ENCODE measurements at places on chromosomes 3 and 15.

GRCh38 chr3:32709346-32709745 is 24.4 kb downstream of the CNOT10 start:
- DNase-seq = no peak

- no peak for DNase-seq
Observed at GRCh38 chr15:78668987-78669386, 28.0 kb upstream of the CHRNB4 start.

- DNase-seq = no peak
Observed at GRCh38 chr3:146640361-146640760, 35.2 kb upstream of the PLSCR5 start.

DNA sequence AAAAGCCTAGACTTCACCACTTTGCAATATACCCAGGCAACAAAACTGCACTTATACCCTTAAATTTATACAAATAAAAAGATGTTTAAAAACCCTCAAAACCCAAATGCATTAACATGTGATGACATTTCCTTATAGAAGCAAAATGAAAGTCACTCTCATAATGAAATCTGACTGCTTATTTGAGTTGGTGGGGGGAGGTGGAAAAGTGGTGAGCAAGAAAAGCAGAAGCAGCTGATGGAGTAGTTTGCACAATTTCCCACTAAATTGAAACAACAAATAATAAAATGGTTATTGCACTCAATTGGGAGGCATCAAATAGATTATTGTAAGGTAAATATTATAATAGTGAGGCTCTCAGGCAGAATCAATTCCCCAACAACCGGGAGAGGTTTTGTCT is 54.0 kb upstream of the GADL1 start:
- DNase-seq = no peak

DNA sequence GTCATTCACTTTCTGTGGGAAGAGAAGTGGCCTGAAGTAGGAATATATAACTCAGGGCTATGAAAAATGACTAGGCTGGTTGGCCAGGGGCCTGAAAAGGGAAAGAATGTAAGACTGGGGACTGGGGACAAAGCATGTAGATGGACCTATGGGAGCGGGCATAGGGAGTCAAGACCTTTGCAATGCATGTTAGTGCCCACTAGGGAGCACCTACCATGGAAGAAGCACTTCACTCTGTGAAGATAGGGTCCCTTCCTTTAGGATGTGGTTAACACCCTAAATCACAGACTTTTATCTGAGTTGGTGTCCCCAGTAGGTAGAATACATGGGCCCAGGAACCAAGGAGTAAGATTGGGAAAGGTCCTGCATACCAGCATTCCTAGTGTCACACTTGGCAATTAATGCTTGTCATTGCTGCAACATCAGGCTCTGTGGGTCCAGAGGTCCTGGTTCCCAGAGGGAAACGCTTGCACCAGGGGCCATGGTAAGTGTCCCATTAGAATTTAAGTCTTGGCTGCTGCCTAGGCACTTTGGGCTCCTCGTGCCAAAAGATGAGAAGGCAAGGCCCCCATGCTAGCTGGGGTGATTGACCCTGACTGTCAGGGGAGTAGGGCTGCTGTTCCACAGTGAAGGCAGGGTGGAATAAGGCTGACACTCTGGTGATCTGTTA is 79.6 kb downstream of the CRYGS start:
- no peak for DNase-seq

GRCh38 chr3:8191406-8191805 is 310.2 kb upstream of the LMCD1 start:
- DNase-seq = no peak

DNA sequence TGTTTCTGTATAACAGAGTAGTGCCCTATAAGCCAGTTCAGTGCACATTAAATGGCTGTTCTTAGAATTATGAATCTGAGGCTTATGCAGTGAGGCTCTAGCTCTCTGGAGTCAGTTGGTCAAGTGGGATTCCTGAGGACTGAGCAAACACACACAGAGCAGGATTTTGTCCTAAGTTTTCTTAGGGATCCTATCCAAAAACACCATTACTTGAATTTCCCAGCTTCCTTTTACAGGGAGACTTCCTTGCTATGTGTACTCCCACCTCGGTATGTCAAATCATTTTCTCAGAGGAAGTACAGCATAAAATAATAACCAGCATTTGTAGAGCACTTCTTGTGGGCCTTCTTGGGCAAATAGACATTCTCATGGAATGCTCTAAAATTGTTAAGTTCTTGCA is 63.1 kb upstream of the GOLGA6B start:
- DNase-seq = no peak

DNA sequence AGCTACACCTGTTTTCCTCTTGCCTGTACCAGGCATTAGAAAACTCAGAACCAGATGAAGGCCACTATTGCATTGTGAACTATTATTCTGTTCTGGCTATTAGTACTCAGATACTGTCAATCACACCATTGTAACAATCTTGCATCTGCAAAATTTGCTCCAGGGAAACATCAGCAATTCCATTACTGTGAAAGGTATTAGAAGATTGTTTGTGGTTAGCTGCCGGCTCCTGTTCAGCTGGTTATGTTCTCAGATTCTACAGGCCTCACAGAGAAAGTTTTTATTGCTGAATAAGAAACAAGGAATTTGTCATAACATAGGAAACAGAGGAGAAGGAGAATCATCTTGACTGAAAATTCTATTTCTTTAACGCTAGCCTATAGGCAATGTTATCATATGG is 179.9 kb downstream of the PLOD2 start:
- DNase-seq = no peak

- DNase-seq = no peak
Observed at GRCh38 chr15:101288905-101289513, 6.0 kb downstream of the SNRPA1 start.

- no peak for DNase-seq
Observed at GRCh38 chr15:63497642-63498467, 6.5 kb upstream of the USP3 start.

DNA sequence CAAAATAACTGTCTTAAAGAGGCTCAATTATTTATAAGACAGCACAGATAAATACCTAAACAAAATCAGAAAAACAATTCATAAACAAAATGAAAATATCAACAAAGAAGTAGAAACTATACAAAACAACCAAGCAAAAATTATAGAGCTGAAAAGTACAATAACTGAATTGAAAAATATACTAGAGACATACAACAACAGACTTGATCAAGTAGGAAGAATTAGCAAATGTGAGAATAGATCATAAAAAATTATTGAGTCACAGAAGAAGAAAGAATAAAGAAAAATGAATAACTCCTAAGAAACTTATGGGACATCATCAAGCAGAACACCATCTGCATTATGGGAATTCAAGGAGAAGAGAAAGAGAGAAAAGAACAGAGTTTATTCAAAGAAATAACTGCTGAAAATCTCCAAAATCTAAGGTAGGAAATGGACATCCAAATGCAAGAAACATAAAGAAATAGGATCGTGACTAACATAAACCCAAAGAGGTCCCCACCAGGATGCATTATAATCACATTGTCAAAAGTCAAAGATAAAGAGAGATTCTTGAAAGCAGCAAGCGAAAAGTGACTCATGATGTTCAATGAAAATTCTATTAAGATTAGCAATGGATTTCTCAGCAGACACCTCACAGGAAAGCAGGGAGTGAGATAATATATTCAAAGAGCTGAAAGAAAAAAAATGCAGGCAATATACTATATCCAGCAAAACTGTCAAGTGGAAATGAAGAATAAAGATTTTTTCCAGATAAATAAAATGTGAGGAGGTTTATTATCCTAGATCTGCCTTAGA is 85.9 kb downstream of the DCLK3 start:
- no peak for DNase-seq

- DNase-seq = no peak
Observed at GRCh38 chr15:39086641-39087040, 494.2 kb upstream of the THBS1 start.

GRCh38 chr15:53753813-53754212 is 5.7 kb downstream of the WDR72 start:
- no peak for DNase-seq

GRCh38 chr15:98938105-98938417 is 69.5 kb downstream of the PGPEP1L start:
- no peak for DNase-seq

DNA sequence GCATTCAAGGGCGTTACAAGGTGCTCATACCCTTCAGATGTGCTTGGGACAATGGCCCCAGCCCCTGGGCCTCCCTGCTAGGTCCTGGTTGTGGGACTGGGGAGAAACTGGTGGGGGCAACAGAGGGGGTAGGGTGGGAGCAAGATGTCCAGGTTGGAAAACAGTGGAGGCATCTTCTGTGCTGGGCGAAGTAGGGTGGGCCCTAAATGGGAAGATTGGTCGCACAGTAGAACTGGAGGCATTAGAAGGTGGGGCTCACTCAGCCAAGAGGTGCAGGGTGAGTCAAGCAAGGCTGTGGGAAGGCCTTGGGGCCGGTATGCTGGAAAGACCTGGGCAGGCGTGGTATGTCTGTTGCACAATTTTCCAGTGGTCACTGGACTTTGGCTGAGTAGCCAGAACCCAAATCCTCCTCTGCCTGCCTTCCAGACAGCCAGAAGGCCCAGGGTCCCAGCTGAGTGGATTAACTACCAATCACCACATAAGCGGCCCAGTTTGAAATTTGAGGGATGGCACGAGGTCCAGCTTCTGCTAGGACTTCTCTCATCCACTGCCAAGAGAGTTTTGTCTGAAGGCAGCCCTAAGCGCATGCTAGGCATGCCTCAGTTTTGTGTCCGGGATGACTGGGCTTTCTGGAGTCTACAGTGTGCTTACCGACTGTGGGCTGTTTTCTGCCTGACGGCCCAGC is 74.5 kb downstream of the LSM3 start:
- no peak for DNase-seq

DNA sequence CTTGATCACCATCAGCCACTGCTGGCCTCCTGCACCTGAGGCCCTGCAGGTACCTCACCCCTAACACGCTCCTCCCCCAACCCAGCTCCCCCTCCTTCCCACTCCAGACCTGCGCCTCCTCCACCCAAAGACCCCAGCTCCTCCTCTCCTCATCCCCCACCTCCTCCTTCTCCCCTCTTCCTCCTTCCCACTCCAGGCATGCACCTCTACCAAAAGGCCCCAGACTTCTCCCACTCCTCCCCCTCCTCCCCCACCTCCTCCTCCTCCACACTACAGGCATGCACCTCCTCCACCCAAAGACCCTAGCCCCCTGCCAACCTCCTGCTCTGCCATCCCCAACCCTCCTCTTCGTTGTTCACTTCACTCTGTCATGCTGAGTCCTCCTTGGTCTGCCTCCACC is 42.7 kb downstream of the CYP11A1 start:
- no peak for DNase-seq

DNA sequence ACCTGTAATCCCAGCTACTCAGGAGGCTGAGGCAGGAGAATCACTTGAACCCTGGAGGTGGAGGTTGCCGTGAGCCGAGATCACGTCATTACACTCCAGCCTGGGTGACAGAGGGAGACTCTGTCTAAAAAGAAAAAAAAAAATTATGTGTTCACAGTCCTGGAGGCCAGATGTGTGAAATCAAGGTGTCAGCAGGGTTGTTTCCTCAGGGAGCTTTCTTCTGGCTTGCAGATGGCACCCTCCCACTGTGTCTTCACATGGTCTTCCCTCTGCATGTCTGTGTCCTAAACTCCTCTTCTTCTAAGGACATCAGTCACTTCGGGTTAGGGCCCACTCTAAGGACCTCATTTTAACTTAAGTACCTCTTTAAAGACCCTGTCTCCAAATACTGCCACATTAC is 56.1 kb upstream of the UBE2E1 start:
- no peak for DNase-seq

- no peak for DNase-seq
Observed at GRCh38 chr15:39279311-39279710, 301.6 kb upstream of the THBS1 start.

- no peak for DNase-seq
Observed at GRCh38 chr15:101306341-101307047, 11.4 kb upstream of the SNRPA1 start.

Measured in stimulated activated CD8-positive, alpha-beta memory T cell treated with anti-CD3 and anti-CD28 coated beads, Interleukin-4, amount 100 ng/mL, for 1 hour (primary cell).